ENCODE measurements at places on chromosomes 4 and X. TPM values are rescaled to one million over a fixed set of nuclear protein-coding genes. Genes with fewer than 3 reads are reported as not detected.
A peak's percentile ranks its signal among the peaks of the same experiment; 100 is the strongest.

DNA sequence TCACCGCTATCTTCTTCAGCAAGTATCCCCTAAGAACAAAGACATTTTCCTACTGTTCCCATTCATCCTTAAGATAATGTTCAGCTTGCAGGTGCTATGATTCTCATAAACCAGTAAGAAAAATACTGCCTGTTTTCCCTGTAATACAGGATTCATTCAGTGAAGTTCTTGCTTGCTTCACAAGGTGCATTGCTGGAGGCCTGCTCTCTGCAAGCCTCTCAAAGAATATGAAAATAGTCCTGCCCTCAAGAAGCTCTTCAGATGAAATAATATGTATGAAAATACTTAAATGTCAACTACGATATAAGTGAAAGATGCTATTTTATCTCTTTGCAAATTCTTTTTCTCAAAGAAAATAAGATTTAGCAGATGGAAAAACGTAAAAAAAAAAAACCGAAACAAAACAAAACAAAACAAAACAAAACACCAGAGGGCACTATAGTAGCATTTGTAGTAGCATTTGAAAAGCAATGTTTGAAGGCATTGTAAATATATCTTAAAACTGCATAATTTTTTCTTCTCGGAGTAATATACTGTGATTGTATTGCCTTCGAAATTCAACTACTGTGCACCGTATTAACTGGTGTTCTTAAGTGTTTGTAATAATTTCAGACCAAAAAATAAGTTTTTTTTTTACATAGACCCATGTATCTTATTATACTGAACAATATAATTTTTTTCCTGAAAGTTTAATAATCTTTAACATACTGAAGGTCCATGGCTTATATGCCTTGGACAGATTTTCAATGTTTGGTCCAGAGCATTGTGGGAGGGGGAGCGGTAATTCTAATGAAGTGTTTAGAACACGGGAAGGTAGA, 26.0 kb downstream of the ADH4 start:
- DNase-seq, result peak; percentile 30

DNA sequence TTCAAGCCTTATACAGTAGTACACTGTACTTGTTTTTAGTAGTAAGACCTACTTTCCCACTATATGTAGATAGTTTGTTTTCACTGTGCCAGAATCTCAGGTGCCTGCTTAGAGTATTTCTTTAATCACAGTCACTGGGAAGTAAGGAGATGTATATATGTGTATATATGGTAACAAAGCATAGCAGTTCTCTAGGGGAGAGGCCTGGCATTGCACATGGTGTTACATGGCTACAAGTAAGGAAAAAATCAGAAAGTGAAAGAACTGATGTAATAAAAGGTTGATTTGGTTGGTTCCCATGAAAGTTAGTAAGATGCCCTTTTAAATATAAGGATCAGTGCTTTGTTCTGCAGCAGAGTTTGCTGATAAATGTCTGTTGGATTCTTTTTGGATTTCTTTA, 9.3 kb upstream of the DCK start:
- DNase-seq, result no peak

- no peak for DNase-seq
Measured at GRCh38 chr4:176013476-176014247, 52.0 kb upstream of the WDR17 start.

The CT47B1 gene
- not detected for total RNA-seq

DNA sequence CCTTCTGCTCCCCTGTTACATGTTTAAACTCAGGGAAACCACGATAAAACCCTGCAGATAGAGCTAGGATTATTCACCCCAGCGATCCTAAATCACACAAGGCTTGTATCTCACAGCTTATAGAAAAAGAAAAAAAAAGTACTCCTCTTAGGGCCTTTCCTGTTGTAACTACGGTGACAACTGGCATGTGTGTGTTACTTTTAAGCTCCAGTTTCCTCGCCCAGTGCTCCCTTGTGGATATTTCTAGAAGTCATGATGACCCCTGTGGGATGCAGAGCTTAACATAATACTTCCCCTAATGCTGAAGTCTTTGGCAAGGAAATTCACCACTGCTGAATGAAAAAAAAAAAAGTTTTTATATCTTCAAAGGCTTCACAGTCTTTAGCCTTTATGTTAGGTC, 114.7 kb downstream of the NWD2 start:
- DNase-seq, result peak; percentile 23

DNA sequence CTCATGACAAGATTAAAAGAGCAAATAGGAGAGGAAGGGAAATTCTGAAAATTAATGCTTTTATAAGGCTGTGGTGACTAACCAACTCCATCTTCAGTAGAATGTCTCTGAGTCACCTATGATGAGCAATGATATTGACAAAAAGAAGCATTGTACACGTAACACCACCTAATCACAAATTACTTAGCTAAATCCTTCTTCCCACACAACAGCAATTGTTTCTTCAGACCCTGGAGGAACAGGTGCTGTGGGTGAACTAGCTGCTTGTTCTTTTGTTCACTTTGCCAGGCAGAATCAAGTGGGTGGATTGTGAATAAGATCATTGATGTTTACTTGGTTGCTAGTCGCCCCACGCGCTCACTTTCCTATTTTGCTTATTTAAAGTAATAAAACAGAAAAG, 315.5 kb downstream of the CAMK2D start:
- no peak for DNase-seq

GRCh38 chrX:25020905-25021449, 5.2 kb upstream of the ARX start:
- no peak for DNase-seq

GRCh38 chr4:137209240-137209639, 323.1 kb downstream of the PCDH18 start:
- DNase-seq, result no peak

Data from spinal cord (tissue), 10 donors.